ENCODE measurements at places on chromosomes 16 and 17. TPM values are rescaled to one million over a fixed set of nuclear protein-coding genes. Genes with fewer than 3 reads are reported as not detected.

COL1A1 gene
- total RNA-seq = 938 TPM

JPH3 gene
- total RNA-seq = 0.17 TPM

IKZF3 gene
- total RNA-seq = not detected

MARVELD3 gene
- not detected for total RNA-seq

CARD14 gene
- total RNA-seq = under 0.01 TPM

KRT39 gene
- total RNA-seq = not detected

CHP2 gene
- not detected for total RNA-seq

CCL7 gene
- total RNA-seq = not detected

CCL13 gene
- total RNA-seq = not detected

PGAP3 gene
- 9.1 TPM for total RNA-seq

ZNF469 gene
- total RNA-seq = 2.8 TPM

PITPNM3 gene
- total RNA-seq = 0.67 TPM

PRSS27 gene
- total RNA-seq = 0.74 TPM

SNX20 gene
- not detected for total RNA-seq

NDE1 gene
- 52.5 TPM for total RNA-seq

CRYBA1 gene
- not detected for total RNA-seq

PLA2G10 gene
- total RNA-seq = not detected
